Omental fat pad (tissue), 4 donors: ENCODE measurements at places on chromosomes 4 and X.

- DNase-seq, result no peak
These were observed 32.0 kb upstream of the XK start for GRCh38 chrX:37653397-37654085.

DNA sequence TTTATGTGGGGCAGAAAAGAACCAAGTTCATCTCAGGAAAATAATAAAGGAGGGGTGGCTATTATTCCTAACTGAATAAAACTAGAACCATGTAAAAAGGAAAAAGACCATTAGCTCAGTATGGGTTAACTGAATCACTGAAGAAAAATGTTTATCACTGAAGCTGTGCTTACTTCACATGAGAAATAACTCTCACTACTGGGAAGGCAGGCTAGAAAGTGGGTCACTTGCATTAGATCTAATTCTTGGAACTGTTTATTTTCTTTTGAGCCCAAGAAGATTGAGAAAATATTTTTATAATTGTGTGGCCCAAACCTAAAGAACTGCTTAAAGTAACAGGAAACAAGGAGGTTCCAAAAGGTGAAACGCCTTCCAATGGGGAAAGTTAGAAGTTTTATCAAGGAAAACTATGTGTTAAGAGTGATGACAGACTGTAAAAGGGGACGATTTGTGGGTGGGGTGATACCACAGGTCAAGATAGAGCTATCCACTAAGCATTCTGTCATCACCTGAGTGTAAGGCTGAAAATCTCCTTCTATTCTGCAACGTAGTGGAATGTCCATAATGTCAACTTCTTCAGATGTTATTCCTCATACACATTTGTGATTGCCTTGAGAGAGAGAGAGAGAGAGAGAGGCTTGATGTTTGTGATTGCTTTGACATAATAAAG is 1083.5 kb downstream of the PCDH7 start:
- DNase-seq, result no peak

GRCh38 chrX:137749246-137749645 is 183.3 kb downstream of the ZIC3 start:
- no peak for DNase-seq

- no peak for DNase-seq
These were observed 115.4 kb upstream of the NUDT6 start for GRCh38 chr4:123037804-123038203.

GRCh38 chr4:181958446-181958845 is 284.8 kb upstream of the TENM3 start:
- DNase-seq, result no peak

- DNase-seq, result no peak
These were observed 672 bp downstream of the PGM2 start for GRCh38 chr4:37827030-37827685.

GRCh38 chr4:188918787-188919186 is 779.5 kb downstream of the TRIML1 start:
- no peak for DNase-seq
